ENCODE measurements at places on chromosomes 6 and 20.

GRCh38 chr6:88455317-88455716 is 289.2 kb upstream of the CNR1 start:
- DNase-seq, result no peak

GRCh38 chr6:26459023-26459810 is 1.5 kb downstream of the BTN2A1 start:
- DNase-seq, result no peak

GRCh38 chr6:166591026-166591425 is 4.5 kb upstream of the RAMACL start:
- DNase-seq, result no peak

- no peak for DNase-seq
Observed at GRCh38 chr6:150391414-150391813, 22.6 kb downstream of the IYD start.

DNA sequence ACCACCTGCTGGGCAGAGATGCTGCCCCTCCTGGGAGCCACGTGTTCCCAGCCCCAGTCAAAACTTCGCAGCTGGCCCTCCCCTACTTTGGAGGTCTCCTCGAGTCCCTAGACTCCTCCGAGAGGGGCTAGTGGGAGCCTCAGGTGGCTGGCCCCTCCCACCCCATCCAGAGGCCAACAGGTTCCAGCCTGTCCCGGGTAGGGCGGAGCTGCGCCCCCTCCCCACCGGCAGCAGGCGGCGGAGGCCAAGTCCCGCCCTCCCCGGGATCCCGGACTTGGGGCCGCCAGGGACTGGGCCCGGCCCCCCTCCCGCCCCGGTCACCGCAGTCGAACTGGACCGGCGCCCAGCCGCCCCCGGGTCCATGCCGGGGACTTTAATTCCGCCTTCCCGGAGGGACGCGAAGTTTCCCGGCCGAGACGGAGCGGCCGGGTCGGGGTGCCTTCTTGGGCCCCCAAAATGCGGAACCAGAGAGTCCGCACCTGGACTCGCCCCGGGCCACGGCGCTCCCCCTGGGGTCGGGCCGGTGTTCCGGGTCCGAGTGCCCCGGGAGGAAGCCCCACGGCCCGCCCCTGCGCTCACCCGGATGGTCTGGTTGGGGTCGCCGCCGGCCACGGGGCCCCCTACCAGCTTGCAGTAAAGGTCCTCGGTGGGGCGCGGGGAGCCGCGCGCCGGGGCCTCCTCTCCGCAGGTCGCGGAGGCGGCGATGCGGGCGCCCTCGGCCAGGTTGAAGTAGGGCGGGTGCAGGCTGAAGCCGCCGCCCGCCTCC is 559 bp downstream of the LAMA5 start:
- peak; percentile 36 for DNase-seq

DNA sequence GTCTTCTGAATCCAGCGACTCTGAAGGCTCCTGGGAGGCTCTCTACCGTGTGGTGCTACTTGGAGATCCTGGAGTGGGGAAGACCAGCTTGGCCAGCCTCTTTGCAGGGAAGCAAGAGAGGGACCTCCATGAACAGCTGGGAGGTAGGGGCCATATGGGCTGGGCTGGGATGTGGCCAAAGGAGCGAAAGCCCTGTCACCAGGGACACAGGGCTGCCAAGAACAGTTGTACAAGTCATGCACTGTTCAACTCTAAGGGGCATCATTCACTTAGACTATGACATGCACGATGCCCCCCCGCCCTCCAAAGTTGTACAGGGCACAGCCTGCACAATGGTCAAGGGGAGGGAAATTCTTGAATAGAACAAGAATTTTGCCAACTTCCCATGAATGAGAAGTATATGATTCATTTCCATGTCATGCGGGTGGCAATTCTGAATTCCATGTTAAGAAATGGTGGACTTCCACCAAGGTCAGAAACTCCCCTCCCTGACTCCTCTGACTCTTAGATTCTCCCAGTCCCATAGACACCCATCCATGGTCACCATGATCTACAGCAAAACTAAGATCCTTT is 1.6 kb downstream of the REM1 start:
- no peak for DNase-seq

GRCh38 chr6:112015725-112016124 is 38.2 kb upstream of the CCN6 start:
- no peak for DNase-seq

GRCh38 chr6:87197547-87197946 is 42.2 kb downstream of the ZNF292 start:
- DNase-seq, result no peak

DNA sequence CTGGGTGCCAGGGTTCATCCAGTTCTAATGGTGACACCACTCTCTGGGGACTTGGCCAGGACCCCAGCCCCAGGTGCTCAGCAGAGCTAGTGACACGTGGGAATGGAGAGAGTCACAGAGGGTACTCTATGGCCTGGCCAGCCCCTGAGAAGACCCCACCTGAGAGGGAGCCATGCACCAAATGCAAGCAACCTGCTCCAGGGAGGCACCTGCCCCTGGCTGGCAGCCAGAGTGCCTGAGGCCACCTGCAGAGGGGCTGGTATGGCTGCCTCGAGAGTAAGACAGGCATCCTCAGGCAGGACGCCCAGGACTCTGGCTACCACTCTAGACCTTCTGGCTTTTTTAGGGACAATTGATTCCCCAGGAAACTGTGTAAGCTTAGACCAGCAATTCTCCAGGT is 38.6 kb upstream of the CST7 start:
- peak; percentile 37 for DNase-seq

DNA sequence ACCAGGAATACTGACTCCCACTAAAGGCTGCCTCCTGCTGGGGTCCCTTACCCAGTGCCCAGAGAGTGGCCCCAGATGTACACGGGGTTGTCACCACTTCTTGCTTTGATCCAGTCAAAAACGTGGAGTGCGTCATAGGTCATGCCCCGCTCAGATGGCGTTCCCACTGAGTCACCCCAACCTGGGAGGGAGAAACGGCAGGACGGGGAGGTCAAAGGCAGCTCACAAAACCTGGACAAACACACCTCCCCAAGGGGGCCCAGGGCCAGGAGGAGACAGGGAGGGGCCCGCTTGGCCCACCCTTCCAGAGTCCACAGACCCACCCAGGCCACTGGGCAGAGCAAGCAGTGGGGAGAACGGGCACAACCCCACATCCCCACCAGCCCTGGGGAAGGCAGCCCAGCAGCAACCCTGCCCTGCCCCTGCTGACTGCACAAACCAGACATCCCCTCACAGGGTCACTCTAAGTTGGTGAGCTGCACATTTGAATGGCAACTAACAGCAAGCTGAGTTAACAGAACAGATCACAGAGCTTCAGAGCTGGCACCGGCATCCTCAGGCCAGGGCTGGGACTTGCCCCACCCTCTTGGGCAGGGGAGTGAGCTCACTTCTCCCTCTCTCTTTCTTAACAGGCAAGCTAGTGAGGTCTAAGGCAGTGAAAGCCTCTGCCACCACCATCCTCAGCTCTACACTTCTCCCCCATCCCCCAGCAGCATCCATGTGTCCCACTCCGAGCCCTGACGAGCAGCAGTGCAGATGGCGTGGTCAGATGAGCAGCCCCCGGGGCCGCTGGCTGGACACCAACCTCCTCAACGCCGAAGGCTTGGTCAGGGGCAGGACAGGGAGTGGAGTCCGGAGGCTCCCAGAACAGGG is 61.7 kb downstream of the PYGB start:
- peak; percentile 45 for DNase-seq

DNA sequence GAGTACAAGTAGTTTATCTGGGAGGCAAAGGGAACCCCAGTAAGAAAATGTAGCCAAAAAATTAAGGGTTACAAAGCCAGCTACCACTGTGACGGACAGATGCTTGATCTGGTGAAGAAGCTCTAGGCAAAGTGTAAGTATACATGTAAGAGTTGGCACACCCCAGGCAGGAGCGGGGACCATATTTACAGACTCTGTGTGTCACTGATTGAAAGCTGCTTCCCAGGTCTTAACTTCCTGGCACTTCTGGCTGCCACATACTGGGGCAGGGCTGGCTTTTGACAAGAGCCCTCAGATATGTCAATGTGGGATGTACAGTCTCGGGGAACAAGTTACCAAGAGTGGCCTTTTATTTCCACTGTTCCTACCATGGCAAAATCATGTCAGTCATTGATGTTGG is 48.0 kb upstream of the BCLAF1 start:
- DNase-seq, result no peak

DNA sequence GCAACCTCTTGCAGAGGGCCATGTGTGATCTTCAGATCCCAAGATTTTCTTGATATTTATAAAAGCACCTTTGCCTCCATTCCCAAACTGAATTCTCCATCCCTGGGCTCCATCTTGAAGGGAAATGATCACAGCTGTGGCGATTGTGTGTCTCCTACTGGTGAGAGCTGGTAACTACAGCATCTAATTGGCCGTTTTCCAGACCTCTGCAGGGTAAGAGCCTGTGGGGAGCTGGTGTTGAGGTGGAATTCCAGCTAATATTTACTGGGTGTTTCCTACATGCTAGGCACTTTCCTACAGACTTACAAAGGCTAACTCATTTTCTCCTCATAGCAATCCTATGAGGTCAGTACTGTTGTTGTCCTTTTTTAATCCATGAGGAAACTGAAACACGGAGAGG is 59.2 kb upstream of the FNDC1 start:
- DNase-seq, result no peak

- DNase-seq, result no peak
Observed at GRCh38 chr6:13001927-13002326, 285.4 kb downstream of the PHACTR1 start.

- DNase-seq, result no peak
Observed at GRCh38 chr6:79668381-79668780, 37.3 kb downstream of the SH3BGRL2 start.

- DNase-seq, result no peak
Observed at GRCh38 chr6:152368751-152369624, 268.2 kb downstream of the SYNE1 start.

DNA sequence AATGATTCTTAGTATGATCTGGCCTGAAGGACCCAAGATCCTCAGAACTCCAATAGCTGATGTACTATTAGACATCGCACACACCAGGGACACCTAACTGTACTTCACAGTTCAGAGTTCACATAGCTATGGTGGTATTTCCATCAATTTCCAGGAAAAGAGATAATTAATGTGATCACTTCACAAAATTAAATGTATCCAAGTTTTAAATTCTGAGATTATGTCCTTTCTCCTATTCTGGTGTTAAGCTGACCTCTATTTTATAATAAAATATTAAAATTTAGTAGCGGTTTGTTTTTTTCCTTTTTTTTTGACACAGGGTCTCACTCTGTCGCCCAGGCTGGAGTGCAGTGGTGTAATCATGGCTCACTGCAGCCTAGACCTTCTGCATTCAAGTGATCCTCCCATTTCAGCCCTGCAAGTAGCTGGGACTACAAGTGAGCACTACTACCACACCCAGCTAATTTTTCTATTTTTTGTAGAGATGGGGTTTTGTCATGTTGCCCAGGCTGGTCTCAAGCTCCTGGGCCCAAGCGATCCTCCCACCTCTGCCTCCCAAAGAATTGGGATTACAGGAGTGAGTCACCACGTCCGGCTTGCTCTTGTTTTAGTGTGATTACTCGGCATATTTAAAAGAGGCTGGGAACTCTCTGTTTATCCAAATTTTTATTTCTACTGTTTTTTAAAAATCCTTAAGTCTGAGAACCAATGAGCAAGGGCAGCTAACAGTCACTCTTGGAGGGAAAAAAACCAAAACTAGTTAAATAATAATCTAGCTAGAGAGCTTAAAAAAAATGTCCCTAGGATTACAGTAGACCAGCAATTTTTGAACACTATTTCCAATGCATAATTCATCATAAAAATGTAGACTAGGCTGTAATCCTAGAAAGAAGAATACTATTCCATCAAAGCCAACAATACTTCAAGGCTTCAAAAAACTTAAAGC is 16.0 kb downstream of the KIF13A start:
- no peak for DNase-seq

DNA sequence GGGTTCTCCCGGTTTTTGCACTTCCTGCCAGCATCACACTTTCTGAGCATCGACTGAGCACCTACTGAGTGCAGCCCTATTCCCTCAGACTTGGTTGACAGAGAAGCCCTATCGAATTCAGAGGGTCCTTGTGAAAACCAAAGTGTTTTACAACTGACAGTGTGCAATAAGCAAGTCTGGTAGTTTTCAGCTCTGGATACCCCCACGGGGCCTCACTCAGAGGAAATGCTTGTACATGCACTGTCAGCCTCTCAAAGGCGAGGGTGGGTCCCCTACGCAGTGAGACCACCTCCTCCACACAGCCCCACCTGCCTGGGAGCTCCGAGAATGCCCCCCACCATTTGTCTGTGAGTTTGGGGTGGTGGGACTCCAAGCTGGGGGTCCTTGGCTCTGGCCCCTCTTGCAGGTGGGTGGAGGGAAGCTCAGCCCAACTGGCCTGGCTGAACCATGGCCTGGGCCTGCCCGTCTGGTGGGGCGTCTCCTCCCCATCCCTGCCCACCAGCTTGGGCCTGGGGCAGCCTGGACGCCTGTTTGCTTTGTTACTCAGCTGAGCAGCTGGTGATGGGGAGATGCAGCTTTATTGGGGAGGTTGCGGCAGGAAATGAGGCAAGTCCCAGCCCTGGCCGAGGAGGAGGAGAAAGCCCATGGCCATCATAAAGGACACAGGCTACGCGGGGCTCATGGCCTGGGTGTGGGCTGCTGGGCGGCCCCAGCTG is 1.7 kb downstream of the SPDEF start:
- DNase-seq, result no peak
